ENCODE measurements at places on chromosomes 1 and 21.

GRCh38 chr1:241817956-241818612 lies 29.9 kb upstream of the EXO1 start:
- DNase-seq = no peak

DNA sequence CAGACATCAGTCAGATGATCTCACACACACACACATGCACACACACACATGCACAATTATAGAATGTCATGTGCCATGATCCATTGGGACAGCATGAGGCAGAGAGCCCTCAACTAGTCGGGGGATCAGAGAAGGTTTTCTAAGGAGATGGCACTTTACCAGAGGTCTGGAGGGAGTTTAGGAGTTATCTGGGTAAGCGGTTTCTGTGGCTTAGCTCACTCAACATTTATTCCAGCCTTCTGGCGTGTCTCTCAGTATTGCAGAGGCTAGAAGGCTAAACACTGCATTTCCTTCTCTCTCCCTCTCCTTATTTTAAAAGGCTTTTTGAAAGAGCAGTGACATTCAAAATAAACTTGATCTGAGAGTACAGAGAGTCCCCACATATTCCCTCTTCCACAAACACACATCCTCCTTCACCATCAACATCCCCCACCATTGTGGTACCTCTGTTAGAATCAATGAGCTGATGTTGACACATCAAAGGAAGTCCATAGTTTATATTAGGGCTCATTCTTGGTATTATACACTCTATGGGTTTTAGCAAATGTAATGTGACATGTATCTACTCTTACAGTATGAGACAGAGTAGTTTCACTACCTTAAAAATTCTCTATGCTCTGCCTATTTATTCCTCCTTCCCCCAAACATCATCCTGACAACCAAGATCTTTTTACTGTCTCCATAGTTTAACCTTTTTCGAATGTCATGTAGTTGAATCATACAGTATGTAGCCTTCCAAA lies 9.0 kb upstream of the PLA2G2A start:
- DNase-seq = no peak

GRCh38 chr1:201562257-201562656 lies 23.3 kb downstream of the NAV1 start:
- DNase-seq = no peak

DNA sequence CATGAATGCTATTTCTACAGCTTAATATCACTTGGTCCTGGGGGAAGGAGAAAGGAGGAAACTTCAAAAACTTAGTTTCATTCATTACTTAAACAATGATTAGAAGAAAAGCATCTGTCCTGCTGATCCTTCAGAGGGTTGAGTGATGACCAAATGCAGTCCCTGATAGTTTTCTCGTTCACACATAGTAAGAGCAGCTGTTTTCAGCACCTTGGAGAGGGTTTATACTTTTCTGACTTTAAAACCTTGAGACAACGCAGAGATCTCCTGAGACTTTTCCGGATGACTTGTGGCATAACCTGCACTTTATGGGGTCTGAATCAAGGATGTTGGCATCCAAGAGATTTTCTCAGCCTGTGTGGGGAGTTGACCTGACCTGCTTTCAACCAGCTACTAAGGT lies 94.0 kb upstream of the KCND3 start:
- DNase-seq = no peak

DNA sequence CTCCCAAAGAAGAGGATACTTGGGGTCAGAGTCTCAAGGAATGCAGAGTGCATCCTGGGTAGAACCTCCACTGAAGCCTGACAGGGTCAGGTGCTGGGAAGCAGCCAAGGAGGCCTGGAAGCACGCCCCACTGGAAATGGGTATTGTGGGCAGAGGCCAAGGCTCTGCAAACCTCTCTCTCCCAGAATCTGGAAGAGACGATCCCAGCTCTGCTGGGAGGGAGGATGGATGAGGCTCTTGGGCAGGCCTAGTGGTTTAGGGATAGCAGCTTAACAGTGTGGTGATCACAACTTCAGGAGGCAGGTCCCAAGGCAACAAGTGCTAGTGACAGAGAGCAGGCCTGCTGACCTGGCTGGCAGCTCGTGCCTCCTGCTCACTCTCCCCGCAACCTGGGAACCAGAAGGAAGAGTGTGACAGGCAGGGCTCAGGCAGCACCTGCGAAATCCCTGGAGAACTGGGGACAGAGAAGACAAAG lies 641.0 kb downstream of the PLPP3 start:
- no peak for DNase-seq

GRCh38 chr1:28035420-28035819 lies 53.0 kb downstream of the EYA3 start:
- DNase-seq = no peak

DNA sequence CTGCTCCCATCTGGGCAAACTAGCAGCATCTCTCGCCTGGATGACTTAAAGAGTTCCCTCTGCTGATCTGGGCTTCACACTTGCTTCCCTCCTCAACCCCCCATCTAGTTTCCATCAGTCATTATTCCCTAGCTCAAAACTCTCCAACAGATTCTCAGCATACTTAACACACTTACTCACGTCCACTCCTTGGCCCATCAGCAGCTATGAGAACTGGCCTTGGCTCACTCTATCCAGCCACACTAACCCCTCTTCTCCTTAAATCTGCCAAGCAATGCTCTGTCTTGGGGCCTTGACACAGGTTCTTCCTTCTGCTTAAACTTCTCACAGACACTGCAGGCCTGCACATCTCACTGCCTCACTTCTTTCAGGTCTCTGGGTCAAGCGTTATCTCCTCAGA lies 41.6 kb downstream of the GNG12 start:
- DNase-seq = no peak

GRCh38 chr1:156550346-156550745 lies 22.0 kb downstream of the IQGAP3 start:
- no peak for DNase-seq

- no peak for DNase-seq
These were observed 57.7 kb downstream of the SELENOF start for GRCh38 chr1:86856196-86856595.

- no peak for DNase-seq
These were observed 511.6 kb downstream of the KIF26B start for GRCh38 chr1:245666412-245666811.

- DNase-seq = no peak
These were observed 61.2 kb downstream of the RGS5 start for GRCh38 chr1:163141556-163141955.

GRCh38 chr21:45136927-45137611 lies 62.7 kb downstream of the ADARB1 start:
- peak; percentile 43 for DNase-seq

GRCh38 chr1:183124259-183124658 lies 61.8 kb upstream of the LAMC2 start:
- peak; percentile 53 for DNase-seq

GRCh38 chr1:114669562-114670082 lies at the start of gene DENND2C:
Gene DENND2C (minus strand): TSS chr1:114670049. CDS start chr1:114625984, 44,065 bp downstream.
- DNase-seq = no peak

DNA sequence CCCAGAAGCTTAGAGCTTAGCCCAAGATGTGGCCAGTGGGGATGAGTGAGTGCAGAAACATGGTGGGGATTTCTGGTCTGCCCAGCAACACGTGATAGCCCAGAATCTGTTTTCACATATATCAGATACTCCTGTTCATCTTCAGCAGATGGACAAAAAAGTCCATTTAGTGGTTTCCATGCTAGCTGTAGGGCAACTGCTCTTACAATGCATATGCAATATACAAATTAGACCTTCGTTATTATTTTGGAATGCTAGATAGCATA lies 96.9 kb upstream of the SGIP1 start:
- DNase-seq = no peak

- DNase-seq = peak; percentile 59
These were observed 65.2 kb downstream of the BCAR3 start for GRCh38 chr1:93616221-93616995.

- DNase-seq = no peak
These were observed 18.6 kb upstream of the MYSM1 start for GRCh38 chr1:58718435-58718834.

DNA sequence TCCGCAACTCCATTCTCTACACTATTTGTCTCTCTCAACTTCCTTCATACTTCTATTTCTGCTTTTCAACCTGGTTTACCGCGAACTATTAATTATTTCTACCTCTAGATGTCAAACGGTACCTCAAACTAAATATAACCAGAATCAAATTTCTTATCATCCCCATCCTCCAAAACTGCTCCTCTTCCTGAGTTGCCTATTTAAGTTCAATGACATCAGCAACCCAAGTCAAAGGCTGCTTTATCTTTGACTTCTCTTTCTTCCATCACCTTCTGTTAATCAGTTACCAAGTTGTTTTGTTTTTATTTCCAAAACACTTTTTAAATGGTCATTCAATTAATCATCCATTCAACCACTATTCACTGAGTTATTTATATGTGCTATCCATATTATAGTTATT lies 171.9 kb downstream of the COL24A1 start:
- DNase-seq = no peak

GRCh38 chr1:55888685-55889317 lies 673.6 kb upstream of the USP24 start:
- DNase-seq = no peak

DNA sequence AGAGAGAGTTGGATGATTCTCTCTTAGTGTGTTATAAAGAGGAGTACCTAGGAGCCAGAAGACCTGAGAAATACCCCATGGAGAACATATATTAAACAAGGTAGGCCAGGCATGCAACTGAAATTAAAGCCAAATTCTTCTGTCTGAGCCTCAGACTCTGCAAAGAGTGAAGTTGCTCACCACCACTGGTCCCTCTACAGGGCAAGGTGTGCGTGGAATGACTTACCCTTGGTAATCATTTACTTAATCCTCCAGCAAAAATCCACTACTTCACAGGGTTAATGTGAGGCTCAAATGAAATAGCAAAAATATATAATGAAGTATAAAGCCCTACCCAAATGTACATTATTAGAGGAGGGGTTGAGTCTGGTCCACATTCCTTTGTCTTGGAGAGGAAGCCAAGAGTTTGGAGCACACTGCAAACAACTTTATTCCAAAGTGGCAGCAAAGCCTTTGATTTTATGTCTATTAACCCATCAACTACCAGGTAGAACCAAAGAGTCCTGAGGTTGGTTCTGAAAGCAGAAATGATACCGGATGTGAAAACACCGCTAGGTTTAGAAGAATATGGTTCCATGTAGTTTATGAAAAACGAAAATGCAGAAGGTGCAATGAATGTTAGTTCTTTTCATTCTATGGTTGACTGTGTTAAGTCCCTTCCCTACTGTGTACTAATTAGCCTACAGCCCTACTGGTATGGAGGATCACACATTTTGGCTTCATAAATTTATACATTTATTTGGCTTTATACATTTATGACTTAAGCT lies 8.5 kb downstream of the SSR2 start:
- DNase-seq = no peak

GRCh38 chr1:173407846-173408245 lies 69.3 kb upstream of the PRDX6 start:
- DNase-seq = no peak

DNA sequence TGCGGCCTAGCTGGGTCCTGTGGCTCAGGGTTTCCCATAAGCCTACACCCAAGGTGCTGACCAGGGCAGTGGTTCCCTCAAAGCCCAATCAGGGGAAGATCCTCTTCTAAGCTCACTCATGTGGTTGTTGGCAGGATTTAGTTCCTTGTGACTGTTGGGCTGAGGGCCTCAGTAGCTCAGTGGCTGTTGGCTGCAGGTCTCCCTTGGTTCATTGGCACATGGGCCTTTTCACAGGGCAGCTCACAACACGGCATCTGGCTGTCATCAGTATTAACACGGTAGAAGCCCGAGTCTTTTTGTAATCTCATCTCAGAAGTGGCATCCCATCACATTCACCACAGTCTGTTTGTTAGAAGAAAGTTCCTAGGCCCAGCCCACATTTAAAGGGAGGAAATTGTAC lies 188.2 kb upstream of the HMCN1 start:
- DNase-seq = no peak

DNA sequence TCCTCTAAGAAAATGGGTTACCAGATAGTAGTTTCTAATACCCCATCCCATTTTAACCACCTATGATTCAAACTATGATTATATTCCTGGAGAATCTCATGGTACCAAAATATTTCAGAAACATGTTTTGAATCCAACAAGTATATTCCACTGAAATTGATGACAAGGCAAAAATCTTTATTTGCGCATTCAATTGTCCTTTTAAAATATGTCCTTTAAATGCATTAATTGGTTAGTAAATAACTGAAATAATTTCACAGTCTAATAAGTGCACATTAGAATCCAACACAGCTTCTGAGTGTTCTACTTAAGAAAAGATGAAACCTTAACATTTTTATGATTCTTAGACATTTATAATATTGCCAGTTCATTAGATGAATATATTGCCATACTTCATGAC lies 356.6 kb downstream of the SETD4 start:
- DNase-seq = no peak

DNA sequence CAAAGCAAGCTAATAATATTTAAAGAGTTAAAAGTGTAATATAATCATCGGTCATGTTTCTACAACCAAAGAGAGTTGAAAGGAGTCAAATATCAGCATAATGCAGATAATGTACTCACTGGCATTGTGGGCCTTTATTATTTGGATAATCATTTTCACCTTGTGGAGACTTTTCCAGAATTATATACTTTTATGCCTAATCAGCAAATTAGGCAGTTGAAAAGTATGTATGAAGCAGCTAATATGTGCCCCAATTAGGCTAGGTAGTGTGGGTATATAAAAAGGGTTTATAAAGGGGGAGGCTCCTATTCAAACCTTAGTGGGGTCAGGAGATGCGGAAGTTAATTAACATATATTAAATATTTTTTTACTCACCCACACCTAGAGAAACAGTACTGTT lies 102.8 kb upstream of the HNRNPU start:
- DNase-seq = no peak

GRCh38 chr1:36151134-36151844 lies 2.0 kb upstream of the TRAPPC3 start:
- no peak for DNase-seq

DNA sequence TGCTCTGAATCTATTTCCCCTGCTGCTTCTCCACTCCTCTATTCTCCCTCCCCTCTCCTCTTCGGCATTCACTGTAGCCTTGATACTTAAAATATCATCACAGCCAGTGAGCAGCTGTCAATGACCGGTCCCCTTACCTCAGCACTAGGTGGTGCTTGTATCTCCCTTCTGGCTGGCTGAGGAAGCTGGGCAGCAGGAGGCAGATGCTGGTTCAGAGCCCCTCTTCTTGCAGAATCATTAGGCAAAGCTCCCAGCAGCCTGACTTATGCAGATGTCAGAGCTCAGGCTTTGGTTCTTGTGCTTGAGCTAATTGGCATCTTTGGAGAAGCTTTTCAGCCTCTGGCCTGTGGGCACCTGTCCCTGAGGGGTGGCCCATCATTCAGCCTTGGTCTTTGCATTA lies 31.9 kb upstream of the KCNA2 start:
- no peak for DNase-seq

DNA sequence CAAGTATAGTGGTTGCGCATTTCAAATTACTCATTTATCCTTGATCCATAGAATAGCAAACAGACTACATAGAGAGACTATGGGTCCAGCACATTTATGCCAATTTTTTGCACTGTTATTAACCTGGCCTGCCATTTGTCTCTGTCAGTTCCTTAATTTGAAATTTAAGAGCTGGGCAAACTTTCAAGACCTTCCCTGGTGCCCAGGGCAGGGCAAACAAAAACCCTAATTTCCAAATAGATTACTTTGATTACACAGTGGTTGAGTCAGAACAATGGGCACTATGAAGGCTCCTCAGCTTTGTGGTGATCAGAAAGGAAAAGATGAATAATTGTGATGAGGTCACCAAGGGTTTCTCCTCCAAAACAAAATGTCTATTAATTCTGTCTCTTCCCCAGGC lies 80.6 kb downstream of the TNFSF18 start:
- no peak for DNase-seq

- DNase-seq = no peak
These were observed 531.1 kb upstream of the ADAMTS5 start for GRCh38 chr21:27498025-27498424.
